ENCODE measurements at places on chromosomes 7 and 10.

DNA sequence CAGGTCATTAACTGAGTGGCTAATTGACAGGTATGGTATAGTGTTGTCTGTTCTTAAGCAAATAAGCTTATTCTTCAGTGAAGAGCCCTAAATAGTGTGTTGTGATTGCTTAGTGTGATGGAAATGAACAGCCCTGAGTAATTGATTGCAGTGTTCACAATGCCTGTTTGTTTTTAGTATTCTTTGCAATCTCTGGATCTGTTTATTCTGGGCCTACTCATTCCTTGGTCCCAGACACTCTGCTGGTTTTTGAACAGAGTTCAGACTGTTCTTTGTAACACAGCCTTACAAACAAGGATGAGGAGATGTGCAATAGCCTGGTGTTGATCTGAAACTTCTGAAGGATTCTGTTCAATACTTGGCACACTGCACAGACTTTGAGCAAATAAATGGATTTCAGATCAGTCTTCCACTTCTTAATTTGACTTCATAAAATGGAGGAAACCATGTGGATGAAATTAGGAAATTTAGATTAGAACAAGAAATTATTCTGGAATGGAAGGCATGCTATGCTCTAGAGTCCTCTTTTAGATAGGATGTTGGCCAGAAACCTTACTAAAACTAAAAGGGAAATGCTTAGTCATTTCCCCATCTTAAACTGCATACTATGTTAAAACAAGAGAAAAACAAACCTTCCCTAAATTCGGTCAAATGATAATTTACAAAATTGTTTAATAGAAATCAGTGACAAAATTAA, 444.2 kb upstream of the SEMA3D start:
- no peak for DNase-seq

- no peak for DNase-seq
Measured at GRCh38 chr10:10141782-10142382, 875.8 kb upstream of the CELF2 start.

DNA sequence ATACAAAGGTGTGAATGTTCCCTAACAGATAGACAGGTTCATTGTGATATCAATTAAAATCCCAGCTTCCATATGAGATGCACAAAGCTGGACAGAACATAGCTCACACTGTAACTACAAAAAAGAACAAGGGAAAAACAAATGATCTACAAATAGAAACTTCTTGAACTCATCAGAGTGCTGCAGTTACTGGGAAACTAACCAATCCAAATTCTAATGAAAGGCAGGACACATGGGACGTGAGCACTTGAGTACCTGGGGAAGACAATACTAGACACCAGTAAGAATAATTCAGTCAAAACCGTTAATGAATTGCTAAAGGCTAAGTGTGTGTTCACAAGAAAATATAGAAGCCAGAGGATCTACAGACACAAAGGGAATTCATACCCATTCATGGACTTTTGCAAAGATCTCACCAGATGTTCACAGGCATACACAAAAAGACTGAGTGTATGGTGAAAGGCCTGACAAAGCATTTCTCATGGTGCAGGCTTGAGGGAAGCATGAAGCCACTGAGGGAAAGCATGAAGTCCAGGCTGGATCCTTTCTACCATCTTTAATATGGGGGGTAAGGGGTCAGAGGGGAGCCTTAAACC, 7.8 kb upstream of the GPR22 start:
- no peak for DNase-seq

DNA sequence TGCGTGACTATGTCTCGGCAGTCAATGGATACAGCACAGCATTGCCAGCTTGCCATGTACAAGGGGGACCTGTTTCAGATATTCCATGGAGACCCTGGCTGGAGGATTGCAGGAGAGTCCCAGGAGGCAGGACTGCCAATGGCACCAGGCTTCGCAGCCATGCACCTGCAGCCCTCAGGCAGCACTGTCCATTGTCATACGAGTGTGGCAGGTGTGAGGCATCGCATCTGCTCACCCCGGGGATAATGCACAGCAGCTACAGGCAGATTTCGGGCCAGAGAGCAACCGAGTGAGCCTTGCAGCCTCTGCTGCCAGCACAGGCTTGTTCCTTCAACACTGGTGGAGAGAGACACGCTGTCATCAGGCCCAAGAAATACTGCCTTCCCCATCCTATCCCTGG, 415.1 kb downstream of the PAXIP1 start:
- no peak for DNase-seq

DNA sequence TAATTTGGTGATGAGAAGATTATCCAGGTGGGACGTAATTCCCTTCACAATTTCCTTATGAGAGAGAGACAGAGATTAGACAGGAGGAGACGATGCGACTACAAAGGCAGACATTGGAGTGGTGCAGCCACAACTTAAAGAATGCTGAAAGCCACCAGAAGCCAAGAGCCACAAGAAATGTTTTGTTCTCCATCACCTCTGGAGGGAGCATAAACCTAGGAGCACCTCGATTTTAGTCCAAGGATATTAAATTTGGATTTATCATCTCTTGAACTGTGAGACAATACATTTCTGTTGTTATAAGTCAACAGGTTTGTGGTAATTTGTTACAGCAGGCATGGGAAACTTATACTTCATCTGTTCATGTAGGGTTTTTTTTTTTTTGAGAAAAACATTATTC, 418.9 kb downstream of the DGKB start:
- no peak for DNase-seq

- no peak for DNase-seq
Measured at GRCh38 chr7:30735631-30736030, 16.3 kb upstream of the INMT start.

- no peak for DNase-seq
Measured at GRCh38 chr10:114306116-114306973, 67.3 kb downstream of the VWA2 start.

All from activated naive CD4-positive, alpha-beta T cell (primary cell).